ENCODE measurements at places on chromosomes 11 and 22. TPM values are rescaled to one million over a fixed set of nuclear protein-coding genes. Genes with fewer than 3 reads are reported as not detected.

ANO3 gene
- 0.11 TPM for polyA plus RNA-seq

ARSA gene
- 12.3 TPM for polyA plus RNA-seq

PARVG gene
- 2.8 TPM for polyA plus RNA-seq

DRD4 gene
- 0.36 TPM for polyA plus RNA-seq

MMP13 gene
- polyA plus RNA-seq = not detected

CASTOR1 gene
- 4.3 TPM for polyA plus RNA-seq

LRRN4CL gene
- polyA plus RNA-seq = 20.0 TPM

CRYBA4 gene
- not detected for polyA plus RNA-seq

MS4A15 gene
- not detected for polyA plus RNA-seq

ZNF74 gene
- polyA plus RNA-seq = 13.1 TPM

NLRP10 gene
- polyA plus RNA-seq = not detected

SLC22A25 gene
- not detected for polyA plus RNA-seq

SLC7A4 gene
- polyA plus RNA-seq = 1.1 TPM

CD3D gene
- polyA plus RNA-seq = not detected

IGF2 gene
- 5,941 TPM for polyA plus RNA-seq

BRSK2 gene
- not detected for polyA plus RNA-seq

Data from muscle of arm (tissue), 14 donors.